ENCODE measurements at places on chromosomes 6 and 20. TPM values are rescaled to one million over a fixed set of nuclear protein-coding genes. Genes with fewer than 3 reads are reported as not detected.

DNA sequence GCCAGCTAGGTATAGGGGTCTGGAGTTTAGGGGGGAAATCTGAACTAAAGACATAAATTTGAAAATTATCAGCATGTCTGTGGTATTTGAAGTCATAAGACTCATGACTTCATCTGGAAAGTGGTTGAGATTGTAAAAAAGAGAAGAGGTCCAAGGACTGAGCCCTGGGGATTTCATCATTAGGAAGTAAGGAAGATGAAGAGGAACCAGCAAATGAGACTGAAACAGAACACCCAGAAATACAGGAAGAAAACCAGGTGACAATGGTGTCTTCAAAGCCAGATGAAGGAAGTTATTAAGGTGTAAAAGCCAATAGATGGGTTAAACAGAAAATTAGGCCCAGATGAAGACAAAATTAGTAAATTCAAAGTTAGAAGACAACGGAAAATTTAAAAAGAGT, 49.1 kb upstream of the UBR2 start:
- no peak for DNase-seq

DNA sequence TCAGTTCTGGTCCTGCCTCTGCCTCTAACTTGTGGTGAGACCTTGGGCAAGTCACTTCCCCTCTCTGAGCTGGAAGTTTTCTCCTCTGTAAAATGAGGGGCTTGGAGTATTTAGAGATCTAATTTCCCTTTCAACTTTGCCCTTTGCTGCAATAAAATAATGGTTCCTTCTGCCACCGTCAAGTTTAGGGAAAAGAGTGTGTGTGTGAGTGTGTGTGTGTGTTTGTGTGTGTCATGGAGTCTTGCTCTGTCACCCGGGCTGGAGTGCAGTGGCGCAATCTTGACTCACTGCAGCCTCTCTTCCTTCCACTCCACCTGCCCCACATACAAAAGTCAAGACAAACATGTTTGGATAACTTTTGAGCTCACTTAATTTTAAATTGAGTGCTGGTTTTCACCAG, 39.2 kb upstream of the PIM1 start:
- peak; percentile 58 for DNase-seq

- DNase-seq, result no peak
Measured at GRCh38 chr6:39189915-39190544, 39.2 kb downstream of the KCNK5 start.

DNA sequence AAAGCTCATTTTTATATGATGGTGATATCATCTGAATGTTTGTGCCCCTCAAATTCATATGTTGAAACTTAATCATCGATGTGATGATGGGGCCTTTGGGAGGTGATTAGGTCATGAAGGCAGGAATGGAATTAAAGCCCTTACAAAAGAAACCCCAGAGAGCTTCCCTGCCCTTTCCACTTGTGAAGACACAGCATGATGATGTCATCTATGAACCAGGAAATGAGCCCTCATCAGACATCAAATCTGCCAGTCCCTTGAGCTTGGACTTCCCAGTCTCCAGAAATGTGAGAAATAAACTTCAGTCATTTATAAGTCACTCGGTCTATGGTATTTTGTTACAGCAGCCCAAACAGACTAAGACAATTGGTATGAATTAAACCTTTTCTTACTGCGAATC, 153.1 kb downstream of the MYB start:
- no peak for DNase-seq

DNA sequence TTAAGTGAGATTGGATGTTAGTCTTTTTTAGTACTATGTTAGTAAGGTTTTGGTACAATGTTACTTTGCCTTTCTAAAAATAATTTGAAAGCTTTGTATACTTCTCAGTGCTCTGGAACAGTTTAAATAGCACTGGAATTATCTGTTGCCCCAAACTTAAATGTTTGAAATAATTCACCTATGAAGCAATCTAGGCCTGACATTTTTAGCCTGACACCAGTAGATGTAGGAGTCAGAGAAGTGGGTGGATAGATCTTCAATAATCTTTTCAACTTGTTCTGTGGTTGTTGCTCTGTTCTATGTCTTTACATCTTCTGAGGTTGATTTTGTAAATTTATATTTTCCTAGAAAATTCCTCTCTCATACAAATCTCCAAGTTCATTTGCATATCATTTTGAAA, 103.1 kb upstream of the ADGRF1 start:
- DNase-seq, result no peak

DNA sequence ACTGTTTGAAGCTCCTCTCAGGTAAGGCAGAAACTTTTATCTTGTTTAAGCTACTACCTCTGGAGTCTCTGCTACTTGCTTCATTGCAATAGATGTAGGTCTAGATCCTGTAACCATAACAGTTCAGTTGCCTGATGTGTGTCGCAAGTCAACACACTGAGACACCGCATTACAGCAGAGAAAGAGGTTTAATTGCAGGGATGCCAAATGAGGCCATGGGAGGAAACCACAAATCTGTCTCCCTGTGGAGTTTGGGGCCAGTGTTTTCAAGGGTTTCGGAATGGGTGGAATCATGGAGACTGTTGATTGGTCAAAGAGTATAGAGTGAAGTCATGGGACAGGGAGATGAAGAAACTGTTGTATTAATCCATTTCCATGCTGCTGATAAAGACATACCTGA, 57.1 kb upstream of the RBM24 start:
- no peak for DNase-seq

SIRPA gene
- total RNA-seq, result 45.2 TPM

BPIFB4 gene
- not detected for total RNA-seq

ID1 gene
- 141 TPM for total RNA-seq
